ENCODE measurements at places on chromosomes 1 and 21.

DNA sequence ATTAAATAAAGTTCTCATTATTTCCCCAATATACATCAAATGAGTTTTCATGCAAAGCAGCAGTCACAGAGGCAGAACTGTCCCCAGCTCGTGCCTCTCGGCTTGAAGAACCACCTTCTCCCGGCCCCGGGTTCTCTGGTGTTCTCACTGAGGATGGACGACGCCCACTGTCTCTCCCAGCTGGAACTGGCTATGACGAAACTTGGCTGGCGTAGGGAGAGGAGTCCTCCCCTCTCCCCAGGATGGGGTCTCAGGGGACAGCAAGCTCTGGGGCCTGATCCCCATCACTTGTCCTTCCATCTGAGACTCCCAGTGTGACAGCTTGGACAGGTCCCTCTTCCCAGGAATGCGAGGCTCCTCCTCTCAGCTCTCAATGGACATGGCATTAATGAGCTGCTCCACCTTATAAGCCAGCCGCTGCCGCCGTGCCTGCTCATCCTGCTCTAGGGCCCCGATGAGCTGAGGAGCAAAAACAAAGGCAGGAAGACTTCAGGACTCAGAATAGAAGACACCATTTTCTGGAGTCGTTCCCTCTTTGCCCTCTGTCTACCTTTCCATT, 116.0 kb upstream of the CD34 start:
- DNase-seq: peak; percentile 61

GRCh38 chr21:36255663-36256062, 64.3 kb upstream of the MORC3 start:
- no peak for DNase-seq

DNA sequence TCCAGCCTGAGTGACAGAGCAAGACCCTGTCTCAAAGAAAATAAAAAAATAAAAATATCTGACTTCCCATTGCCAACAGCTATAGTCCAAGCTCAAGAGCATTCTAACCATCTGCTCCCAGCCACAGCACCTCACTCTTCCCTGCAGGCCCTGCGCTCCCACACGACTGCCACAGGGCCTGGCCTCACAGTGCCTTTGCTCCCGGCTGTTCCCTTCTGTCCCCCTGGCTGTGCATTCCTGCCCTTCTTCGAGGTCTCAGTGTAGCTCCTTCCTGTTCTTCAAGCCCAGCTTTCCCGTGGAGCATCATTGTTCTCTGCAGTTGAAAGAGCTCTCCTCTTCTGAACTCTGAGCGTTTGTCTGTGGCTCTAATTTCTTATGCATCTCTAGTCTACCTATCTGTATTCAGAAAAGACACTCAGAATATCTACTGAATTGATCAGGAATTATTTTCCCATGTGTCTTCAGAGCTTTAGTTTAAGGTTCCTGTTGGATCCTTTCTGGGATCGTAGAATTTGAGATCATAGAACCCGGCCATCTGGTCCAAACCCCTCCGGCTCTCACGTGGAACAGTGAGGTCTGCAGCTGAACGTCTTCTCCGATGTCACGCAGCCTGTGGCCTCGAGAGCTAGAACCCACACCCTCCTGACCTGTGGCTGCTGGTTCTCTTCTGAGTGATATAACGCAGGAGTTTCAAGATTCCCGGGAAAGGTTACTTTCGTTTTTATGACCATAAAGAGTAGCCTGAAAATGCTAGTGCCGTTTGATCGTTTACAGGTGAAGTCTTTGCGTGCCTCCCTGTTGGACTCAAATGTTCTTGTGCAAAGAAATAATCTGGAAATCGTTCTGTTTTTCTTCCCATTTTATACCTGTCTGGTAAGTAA, 54.4 kb downstream of the DOP1B start:
- DNase-seq: no peak

GRCh38 chr1:68361346-68361910, 88.3 kb downstream of the RPE65 start:
- no peak for DNase-seq

DNA sequence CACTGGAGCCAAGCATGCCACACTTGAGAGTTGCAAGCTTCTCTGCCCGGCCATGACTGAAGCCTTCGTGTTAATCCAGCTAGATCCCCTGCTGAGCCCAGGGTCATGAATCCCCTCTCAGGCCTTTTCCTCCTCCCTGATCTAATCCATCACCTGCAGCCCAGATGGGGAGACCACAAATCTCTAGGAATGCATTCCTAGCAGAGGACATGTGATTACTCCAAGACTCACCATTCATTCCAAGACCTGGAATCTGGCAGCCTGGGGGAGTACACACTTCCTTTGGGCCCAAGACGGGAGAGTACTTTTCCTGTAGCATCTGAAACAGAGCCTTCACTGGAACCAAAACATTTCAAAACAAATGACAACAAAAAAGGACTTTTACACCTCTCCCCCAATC, 269.3 kb upstream of the NFIA start:
- DNase-seq: no peak

DNA sequence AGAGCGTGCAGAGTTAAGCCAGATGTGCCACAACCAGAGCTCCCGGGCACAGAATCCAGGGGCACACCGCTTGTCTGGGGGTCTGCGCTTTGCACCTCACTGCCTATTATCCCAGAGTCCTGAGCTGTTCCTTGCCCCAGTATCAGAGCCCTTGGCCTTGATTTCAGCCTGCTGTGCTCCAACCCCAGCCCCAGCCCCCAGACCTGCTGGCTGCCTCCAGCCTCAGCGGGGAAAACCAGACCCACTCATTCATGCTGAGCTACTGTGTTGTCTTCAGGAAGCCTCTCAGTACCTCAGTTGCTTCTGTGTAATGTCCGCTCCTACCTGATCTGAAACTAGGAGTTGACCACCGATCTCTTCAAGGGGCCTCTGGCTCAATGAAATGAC, 1.1 kb downstream of the IKBKE start:
- DNase-seq: no peak

- no peak for DNase-seq
Observed at GRCh38 chr1:183025782-183026774, 2.9 kb downstream of the LAMC1 start.

DNA sequence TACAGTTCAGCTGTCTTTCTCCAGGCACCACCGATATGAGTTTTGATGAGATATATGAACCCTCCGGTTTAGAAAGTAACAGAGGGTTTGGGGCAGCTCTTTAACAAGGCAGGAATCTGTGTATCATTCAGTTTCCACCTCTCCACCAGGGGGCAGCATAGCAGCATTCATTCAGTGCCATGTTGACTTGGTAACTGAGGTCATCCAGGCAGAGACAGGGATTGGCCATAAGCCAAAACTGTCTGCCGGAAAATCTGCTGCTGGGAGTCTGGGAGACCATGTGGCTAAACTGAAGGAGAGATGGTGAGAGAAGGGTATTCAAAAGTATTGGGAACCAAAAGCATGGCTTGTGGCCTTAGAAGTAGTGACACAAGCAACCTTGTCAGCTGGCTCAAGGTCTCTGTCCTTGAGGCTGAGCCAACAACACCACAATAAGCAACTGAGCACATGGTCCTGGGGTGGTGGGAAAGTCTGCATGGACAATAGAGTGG, 98.5 kb downstream of the LMX1A start:
- DNase-seq: peak; percentile 65

- no peak for DNase-seq
Observed at GRCh38 chr1:39102537-39103327, 76.6 kb downstream of the NDUFS5 start.

- no peak for DNase-seq
Observed at GRCh38 chr21:39103689-39104088, 79.6 kb downstream of the PSMG1 start.

DNA sequence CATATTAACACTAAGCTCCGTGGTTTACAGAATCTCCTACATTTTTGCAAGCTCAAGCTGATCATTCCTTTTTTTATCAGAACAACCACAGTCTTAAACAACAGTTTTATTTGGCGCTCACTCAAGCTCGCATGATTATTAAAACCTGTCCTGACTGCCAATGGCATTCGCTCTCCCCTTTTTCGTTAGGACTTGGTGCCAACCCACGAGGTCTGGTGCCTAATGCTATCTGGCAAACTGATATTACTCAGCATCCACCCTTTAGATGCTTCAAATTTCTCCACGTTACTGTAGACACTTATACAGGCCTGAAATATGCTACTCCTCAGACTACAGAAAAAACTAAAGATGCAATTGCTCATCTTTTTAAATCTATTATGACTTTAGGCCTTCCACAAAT, 23.0 kb upstream of the ITLN1 start:
- no peak for DNase-seq

DNA sequence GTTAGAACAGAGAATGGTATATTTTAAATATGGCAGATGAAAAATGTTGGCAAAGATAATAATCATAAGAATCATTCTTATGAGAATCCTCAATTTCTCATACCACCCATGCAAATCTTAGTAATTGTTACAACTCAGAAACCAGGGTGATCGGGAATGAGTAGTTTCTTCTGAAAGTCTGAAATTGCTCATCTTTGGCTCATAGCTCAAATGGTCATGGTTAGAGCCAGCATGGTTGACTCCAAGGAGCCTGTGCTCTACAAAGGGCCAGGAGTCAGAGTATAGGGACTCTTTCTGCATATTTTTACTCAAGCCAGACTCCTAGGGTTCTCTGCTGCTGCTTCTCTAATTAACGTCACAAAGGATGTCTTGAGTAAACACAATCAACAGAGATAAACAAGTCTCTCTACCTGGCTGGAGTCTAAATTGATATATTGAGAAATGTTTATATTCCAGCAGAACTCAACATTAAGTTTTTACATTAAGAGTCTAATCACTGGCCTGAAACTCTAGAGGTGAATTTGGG, 1.9 kb upstream of the ETV3 start:
- no peak for DNase-seq

DNA sequence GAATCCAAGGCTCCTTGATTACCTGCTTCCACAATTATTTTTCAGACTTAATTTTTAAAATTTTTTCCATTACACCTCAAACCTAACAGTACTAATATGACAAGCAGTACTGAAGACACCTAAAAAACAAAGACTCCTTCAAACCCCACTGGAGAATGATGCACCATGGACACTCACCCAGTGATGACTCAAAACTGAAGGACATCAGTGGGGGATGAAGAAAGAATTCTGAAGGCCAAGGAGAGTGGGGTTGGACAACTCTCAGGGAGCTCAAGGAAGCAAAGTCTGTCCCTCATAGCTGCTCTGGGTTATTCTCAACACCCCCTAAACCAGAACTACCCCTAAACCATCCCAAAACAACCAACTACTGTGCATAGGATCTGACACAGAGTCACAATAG, 2.4 kb upstream of the ARHGAP29 start:
- DNase-seq: no peak

DNA sequence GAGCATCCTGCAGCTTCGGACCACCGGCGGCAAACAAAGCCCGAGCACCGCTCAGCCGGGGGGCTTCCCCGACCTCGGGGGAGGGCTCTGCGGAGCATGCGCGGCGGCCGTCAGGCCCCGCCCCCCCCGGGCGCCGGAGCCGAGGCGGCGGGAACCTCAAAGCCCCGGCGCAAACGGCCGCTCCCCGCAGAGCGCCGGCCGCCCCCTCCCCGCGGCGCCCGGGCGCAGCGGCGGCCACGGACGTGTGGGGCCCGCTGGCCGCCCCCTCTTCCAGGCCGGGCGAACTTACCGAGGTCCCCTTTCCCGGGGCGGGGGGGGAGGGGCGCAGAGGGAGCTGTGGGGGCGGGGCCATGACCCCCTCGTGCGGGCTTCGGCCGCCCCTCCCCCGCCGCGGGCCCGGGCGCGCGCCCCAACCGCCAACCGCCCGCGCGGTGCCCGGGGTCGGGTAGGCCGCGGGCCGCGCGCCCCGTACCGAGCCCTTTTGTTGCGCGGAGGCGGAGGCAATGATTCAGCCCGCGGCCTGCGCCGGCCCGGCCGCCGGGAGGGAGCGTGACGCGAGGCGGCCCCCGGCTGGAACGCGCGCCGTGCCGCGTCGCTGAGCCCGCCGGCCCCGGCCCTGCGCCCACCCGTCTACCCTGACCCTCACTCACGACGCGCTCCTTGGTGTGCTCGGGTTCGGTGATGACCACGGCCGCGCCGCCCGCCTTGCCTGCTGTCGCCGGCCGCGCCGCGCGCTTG, 1.7 kb downstream of the RCC2 start:
- peak; percentile 54 for DNase-seq

GRCh38 chr1:10909697-10910680, 102.5 kb upstream of the TARDBP start:
- DNase-seq: peak; percentile 37
